ENCODE measurements at places on chromosomes 7 and 10.
A peak's percentile ranks its signal among the peaks of the same experiment; 100 is the strongest.

- DNase-seq, result no peak
Measured at GRCh38 chr10:86107131-86107530, 259.5 kb downstream of the GRID1 start.

DNA sequence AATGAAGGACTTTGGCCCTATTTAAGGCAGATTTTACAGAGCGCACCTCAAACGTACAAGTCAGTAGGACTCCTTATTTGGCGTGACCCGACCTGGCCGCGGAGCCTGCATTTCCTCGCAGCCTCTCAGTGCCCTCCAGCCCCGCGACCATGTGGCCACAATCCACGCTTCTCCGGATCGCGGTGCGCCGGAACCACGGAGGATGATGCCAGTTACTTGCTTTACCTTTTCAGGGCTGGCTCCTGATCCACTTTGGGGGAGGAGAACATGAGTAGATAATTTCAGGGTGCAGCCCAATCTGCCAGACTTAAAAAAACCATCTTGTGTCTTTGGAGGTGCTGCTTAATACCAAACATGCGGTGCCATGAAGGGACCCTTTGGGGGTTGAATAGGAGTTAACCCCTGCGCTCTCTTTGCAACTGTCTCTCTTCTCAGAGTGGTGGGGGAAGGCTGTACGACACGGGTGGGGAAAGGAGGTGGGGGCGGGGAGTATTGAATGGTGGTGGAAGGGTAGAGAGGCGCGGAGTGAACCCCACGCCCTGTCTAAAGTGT lies 1.5 kb downstream of the FRAT1 start:
- no peak for DNase-seq

GRCh38 chr10:124641282-124642087 lies 102.7 kb downstream of the FAM53B start:
- no peak for DNase-seq

- DNase-seq, result no peak
Measured at GRCh38 chr7:132354527-132354926, 221.7 kb downstream of the PLXNA4 start.

DNA sequence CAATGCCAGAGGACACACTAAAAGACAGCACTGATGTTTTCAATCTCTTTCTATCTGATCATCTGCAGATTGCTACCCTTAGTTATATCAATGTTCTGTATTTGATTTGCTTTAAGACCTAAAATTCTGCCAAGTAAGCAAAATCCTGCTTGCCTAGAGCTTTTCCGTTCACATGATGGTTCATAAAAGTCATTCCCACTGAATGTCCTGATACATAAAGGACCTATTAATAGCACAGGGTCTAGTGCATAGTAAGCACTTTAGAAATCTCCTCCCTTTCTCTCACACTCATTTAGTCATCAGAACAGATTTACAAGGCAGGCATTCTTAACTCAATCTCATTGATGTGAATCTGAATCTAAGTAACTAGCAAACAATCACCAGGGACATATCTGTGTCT lies 68.8 kb downstream of the PCGF5 start:
- DNase-seq, result no peak

- no peak for DNase-seq
Measured at GRCh38 chr10:57973451-57973850, 294.2 kb downstream of the IPMK start.

DNA sequence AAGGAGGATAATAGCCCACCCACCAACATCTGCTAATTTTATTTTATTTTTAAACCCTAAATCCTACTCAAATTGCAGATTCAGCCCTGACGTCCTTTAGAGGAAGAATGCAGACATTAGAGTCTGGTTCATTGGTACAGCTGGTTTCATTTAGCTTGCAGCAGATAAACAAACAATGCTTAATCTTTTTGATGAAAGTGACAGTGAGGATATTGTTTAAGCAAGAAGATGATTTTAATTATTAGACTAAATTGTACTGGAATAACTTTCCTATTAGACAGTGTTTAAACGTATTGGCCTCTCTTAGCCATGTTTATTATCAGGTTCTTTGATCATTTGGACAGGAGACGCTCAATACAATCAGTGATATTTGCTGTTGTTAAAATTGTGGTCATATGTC lies 164.8 kb downstream of the CDK14 start:
- DNase-seq, result no peak

GRCh38 chr7:105060923-105061322 lies 46.9 kb downstream of the KMT2E start:
- no peak for DNase-seq

DNA sequence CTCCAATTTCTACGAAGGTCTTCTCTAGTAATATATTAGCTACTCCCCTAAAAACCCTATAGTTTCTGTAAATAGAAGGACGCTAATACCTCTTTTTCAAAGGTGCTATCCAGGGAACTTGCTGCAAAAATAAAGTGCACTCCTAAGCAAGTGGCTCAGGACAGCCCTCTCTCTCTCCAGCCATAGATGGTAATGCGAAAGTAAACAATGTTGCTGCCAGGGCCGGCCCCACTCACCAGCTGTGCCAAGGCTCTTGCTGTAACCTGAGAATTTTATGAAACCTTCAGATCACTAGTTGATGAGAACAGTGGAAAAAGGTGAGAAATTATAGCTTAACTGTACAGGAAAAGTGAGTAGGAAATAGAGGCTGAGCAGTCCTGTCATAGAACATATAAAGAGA lies 10.9 kb upstream of the TAS2R39 start:
- DNase-seq, result no peak

DNA sequence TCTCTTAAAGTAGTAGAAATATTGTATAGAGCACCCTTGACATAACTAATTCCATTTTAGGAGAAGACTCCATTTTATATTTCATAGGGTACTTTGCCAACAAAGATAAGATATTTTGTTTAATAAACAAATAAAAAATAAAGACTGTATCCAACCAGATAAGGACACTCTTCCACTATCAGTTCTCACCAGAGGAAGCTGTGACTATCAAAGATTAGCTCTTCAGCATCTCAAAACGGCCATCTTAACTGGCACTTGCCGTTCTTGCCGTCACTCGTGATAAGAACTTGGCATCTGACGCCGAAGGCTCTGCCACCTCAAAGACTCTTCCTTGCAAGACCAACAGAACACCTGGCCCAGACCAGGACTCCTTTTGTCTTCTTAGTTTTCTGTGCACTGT lies 26.3 kb upstream of the AKR1B1 start:
- no peak for DNase-seq

GRCh38 chr7:97271619-97272018 lies 154.1 kb downstream of the SDHAF3 start:
- no peak for DNase-seq

DNA sequence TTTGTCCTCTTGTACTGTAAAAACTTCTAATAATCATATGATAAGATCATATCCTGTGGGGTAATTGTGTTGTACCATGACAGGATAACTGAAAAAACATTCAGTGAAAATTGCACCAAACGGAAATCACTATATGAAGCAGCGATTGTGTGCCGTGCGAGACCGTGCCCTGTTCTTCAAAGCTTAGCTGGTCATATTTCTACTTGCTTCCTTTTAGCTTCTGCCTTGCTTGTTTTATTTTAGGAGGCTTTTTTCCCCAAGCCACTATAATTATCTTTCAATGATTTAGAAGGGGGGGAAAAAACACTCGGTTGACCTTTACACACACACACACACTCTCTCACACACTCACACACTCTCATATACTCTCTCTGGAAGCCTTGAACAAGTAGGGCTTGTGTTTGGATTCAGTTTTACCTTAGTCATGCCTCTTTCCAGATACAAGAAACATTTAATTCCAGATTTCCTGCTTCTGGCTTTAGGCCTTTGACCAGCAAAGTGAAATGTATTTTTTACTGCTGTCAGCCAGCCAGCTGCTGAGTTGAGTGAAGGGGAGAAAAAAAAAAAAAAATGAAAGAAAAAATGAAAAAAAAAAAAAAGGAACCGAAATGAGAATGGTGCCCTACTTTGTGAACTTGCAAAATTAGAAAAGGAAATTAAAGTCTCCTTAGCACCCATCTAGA lies 181.4 kb downstream of the ARID5B start:
- DNase-seq, result no peak

DNA sequence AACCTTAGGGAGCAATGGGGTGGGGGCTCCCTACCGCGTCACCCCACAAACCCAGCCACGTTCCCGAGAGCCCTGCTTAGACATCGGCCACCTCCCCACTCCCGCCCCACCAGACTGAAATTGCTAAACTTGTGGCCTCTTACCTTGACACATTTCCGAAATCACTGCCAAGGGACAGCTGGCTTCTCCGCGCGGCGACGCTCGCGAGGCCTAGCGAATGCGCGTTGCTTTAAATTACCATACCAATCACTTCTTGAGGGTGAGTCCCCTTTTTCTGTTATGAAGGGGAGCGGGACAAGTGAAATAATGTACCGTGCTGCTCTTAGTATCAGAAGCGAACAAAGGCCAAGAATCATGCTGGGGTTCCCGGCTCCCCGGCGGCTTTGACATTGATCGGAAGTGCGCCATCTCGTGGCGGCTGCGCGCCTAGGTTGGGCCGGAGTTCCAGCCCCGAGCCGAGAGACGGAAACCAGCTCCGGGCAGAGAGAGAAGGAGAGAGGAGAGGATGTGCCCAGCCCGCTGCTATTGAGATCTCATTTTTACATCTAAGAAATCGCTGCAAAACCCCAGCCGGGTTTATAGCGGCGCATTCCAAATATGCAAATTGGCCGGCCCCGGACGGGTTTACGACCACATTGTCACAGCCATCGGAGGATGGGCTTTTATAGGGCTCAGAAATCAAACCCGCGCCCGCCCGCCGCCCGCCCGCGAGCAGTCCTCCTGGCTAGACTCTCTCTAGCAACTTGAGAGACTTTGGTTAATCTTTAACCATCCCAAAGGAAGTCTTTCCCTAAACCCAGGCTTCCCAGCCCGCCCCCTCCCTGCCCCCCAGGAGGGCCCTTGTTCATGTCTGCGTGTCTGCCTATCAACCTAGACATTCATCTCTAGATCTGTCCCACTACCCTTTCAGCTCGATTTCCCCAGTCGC lies 5.3 kb downstream of the HOXA11 start:
- no peak for DNase-seq

DNA sequence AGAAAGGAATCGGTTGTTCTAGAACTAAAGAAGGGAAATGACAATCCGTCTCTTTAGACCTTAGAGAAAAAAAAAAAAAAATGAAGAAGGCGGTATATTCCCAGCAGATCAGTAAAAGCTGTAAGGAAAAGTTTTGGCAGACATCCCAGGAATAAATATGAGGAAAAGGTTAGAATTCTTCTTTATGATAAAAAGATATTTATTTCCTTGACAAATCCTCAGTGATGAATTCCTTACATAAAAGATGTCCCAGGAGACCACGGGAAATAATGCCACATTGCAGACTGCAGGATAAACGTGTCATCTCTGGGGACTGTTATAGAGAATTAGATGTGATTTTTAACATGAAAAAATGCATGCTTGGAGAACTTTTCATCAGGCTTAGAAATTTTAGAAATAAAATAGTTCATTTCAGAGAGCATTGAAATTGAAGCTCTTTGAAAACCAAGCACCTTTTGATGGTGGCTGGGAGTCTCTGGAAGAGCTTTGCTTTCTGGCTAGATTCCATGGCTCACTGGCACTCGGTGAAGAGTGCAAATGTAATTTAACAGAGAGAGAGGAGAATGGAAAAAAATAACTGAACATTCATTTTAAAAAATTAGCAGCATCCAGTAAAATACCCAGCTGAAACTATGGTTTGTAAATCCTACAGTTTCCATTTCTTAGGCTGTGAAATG lies 98.2 kb downstream of the PRPF18 start:
- no peak for DNase-seq

DNA sequence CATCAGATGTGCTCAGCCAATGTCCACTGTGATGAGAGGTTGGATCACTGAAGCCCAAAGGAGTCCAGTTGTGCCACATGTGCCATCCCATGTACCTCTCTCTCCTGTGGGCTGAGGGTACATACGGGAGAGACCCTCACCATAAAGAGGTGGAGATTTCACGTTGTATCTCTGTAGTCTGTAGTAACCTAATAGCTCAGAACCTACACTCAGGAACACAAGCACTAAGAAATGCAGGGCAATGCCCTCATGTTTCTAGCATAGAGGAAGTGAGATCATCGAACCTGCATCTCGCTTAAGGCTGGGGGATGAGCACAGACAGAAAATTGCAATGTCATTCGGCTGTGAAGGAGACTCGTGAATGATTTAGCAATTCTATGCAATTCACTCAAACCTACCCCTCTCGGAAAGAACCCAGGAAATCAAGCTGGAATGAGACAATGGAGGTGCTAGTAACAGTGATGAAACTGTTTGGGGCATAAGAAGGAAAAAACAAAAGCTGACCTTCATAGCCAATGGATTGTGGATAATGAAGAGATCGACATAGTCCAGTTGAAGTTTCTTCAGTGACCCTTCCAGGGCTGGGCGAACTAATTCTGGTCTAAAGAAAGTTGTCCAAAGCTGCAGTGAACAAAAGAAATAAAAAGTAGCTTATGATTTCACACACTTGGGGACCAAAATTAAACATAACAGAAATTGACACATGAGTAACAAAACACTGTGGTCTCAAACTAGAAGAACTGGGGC lies 80.3 kb upstream of the UCN3 start:
- DNase-seq, result no peak

GRCh38 chr7:142560166-142560565 lies 189.1 kb upstream of the PRSS1 start:
- DNase-seq, result no peak

GRCh38 chr7:111098011-111098925 lies 7.3 kb downstream of the LRRN3 start:
- DNase-seq, result peak; percentile 30

DNA sequence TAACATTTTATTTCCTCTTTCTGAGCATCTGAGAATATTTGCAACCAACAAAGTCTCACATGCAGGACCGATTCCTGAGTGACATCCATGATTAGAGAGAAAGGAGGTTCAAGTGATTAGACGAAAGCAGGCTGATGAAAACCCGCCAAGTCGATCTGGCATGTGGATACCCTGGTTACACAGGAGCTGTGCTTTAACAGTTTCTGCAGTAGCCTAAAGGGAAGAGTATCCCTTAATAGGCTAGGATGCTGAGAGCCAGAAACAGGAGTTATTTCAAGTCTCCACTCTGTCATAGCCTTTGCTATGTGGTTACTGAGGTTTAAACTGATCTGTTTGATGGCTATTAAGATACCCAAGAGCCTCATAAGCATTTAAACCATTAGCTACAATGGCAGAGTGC lies 82.5 kb downstream of the PRKCQ start:
- no peak for DNase-seq

- no peak for DNase-seq
Measured at GRCh38 chr7:144517749-144518148, 114.3 kb upstream of the NOBOX start.

GRCh38 chr10:120600871-120601649 lies 144.0 kb downstream of the PLPP4 start:
- DNase-seq, result no peak

- no peak for DNase-seq
Measured at GRCh38 chr7:154592388-154592787, 410.5 kb downstream of the PAXIP1 start.

- DNase-seq, result no peak
Measured at GRCh38 chr7:128324368-128324680, 19.4 kb downstream of the RBM28 start.

DNA sequence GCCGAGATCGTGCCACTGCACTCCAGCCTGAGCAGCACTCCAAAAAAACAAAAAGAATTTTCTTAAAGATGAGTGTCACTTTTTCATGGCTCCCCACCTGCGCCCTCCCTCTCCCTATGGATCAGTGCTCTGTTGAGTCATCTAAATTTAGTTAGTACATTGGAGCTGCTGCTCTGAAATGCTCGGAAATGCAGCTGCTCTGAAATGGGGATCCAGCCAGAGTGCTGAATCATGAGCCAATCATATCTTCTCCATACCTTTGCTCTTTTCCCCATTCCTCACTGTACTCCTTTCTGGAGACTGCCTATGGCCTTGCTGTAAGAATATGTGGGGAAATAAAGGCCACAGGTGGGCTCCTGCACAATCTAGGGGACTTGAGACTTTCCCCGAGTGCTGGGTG lies 188.8 kb downstream of the ZNF438 start:
- no peak for DNase-seq

- no peak for DNase-seq
Measured at GRCh38 chr7:45511721-45512597, 62.2 kb upstream of the ADCY1 start.
